Cerebellar nuclear complex (tissue), 1 donor: ENCODE measurements at places on chromosomes 3 and 15.

- peak; percentile 27 for DNase-seq
Observed at GRCh38 chr3:37905987-37906674, 44.5 kb downstream of the CTDSPL start.

DNA sequence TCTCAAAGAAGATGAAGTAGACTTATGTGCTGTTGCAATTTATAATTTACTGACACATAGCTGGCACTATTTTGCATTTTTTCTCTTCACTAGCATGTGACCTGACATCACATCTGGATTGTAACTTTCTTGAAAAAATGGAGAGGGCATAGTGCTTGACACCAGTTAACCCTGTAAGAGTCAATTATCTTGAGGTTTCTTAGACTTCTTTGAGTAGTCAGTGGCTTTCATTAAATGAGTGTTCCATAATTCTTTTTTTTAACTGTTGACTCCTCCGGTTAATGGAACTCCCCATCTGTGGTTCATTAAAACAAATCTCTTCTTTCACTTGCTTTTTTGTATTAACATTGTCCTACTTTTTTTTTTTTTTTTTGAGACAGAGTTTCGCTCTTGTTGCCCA is 16.9 kb upstream of the PRKCI start:
- no peak for DNase-seq

DNA sequence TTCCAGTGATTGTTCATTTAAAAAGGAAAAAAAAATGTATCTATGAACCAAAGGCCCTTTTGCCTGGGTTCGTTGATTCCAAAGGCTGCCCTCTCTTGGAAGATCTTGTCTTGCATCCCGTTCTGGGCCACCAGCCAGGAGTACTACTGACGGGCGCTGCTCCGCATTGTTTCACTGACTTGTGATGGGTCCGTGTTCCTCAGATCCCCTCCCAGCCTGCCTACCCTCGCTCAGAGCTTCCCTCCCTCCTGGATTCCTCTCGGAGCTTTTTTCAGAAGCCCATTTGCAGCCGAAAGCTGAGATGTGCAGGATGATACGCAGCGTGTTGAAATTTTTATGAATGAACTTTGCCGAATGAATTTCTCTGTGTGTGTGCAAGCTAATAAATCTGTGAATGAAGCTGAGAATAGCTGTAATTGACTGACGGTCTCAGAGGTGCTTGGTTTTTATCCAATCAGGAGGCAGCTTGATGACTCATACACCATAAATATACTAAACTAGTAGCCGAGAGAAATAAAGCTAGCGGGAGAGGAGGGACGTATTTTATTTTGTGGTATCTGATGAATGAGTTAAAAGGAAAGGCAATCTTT is at the start of gene SHC4:
Gene SHC4, minus strand, starts transcription at position 396 of the 590 bp plus-strand sequence. CDS start 904 bp downstream, outside the sequence.
- peak; percentile 15 for DNase-seq

- DNase-seq: no peak
Observed at GRCh38 chr3:104805508-104805907, 561.2 kb upstream of the ALCAM start.

GRCh38 chr15:59354417-59355031 is 18.1 kb downstream of the MYO1E start:
- no peak for DNase-seq

- no peak for DNase-seq
Observed at GRCh38 chr3:25944329-25944728, 154.4 kb downstream of the OXSM start.

DNA sequence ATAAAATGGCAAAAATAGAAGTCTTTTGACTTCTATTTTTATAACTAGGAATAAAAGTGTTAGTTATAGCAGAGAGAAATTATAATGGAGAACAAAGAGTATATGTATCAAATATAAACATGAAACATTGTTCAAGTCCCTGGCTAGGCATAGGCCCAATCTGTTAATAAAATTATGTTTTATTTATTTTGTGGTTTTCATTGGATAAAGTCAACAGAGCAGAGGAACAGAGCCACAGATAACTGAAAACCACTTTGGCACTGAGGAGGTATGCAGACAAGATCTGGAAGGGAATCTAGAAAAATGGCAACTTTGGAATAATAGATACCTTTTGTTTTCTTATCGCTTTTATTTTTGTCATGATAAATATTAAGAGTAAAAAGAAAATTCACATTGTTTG is 50.4 kb upstream of the ICE2 start:
- no peak for DNase-seq
